ENCODE measurements at places on chromosomes 3 and 15. TPM values are rescaled to one million over a fixed set of nuclear protein-coding genes. Genes with fewer than 3 reads are reported as not detected.

The GALNT15 gene
- polyA plus RNA-seq, result 11.0 TPM

The CACNA2D2 gene
- polyA plus RNA-seq, result 0.11 TPM

The SUSD5 gene
- 1.2 TPM for polyA plus RNA-seq

The ISLR2 gene
- polyA plus RNA-seq, result not detected

The RHOV gene
- polyA plus RNA-seq, result 0.07 TPM

The PGBD4 gene
- 0.75 TPM for polyA plus RNA-seq

The SLC22A14 gene
- polyA plus RNA-seq, result 0.10 TPM

The ZBTB20 gene
- polyA plus RNA-seq, result 0.87 TPM

The PLA1A gene
- polyA plus RNA-seq, result not detected

The TTLL13 gene
- 0.10 TPM for polyA plus RNA-seq

The DZIP1L gene
- 10.8 TPM for polyA plus RNA-seq

The CCDC71 gene
- polyA plus RNA-seq, result 38.6 TPM

The PRICKLE2 gene
- polyA plus RNA-seq, result 4.1 TPM

The CD96 gene
- polyA plus RNA-seq, result 0.05 TPM

The TUSC7 gene
- not detected for polyA plus RNA-seq

The MME gene
- 11.7 TPM for polyA plus RNA-seq

The BFSP2 gene
- polyA plus RNA-seq, result not detected

The GABRB3 gene
- polyA plus RNA-seq, result 0.36 TPM

The GPR149 gene
- polyA plus RNA-seq, result not detected

The SH2D7 gene
- polyA plus RNA-seq, result not detected

All from IMR-90 (cell line).